ENCODE measurements at places on chromosomes 16 and 17.

DNA sequence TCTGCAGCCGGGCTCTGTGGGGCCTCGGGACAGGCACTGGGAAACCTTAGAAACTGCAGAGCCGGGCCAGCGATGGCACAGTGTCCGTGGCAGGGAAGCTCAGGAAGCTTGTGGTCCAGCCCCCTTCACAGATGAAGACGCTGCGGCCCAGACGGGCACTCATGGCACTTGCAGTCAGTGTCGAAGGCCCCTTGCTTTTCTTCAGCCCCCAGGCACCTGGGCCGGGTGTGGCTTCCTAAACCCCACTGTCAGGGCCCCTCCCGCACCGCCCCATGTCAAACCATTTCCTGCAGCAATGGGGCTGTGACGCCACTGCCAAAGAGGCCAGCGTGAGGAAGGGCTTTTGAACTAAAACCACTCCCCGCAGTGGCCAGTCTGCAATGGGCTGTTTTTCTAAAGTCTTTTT is 164.0 kb downstream of the LAT start:
- DNase-seq: peak; percentile 41

DNA sequence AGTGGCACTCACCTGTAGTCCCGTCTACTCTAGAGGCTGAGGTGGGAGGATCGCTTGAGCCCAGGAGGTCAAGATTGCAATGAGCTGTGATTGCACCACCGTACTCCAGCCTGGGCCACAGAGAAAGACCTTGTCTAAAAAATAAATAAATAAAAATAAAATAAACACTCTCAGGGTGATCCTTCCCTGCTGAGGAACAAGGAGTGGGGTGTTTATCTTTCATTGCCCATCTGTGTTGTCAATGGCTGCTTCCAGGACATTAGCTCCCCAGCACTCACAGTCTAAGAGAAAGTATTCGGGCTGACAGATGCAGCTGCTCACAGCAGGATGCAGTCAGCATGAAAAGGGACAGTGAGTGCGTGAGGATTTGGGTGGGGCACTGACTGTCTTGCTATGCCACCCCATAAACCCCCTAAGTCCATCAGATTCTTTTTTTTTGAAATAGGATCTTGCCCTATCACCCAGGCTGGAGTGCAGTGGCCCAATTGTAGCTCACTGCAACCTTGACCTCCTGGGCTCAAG is 31.3 kb upstream of the RBBP6 start:
- no peak for DNase-seq

GRCh38 chr16:12150600-12150999 is 174.1 kb downstream of the SNX29 start:
- DNase-seq: peak; percentile 45

- no peak for DNase-seq
Observed at GRCh38 chr17:75834279-75834920, 9.8 kb downstream of the UNC13D start.

DNA sequence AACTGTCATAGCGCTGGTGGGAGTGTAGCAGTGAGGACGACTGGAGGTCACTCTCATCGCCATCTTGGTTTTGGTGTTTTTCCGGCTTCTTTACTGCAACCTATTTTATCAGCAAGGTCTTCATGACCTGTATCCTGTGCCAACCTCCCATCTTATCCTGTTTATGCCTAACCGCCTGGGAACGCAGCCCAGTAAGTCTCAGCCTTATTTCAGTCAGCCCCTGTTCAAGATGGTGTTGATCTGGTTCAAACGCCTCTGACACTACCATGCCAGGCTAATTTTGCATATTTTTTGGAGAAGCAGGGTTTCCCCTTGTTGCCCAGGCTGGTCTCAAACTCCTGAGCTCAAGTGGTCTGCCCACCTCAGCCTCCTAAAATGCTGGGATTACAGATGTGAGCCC is 179.8 kb upstream of the HSBP1 start:
- no peak for DNase-seq
